ENCODE measurements at places on chromosomes 6 and 20.

- no peak for DNase-seq
Measured at GRCh38 chr6:132320007-132320406, 81.3 kb downstream of the MOXD1 start.

GRCh38 chr20:58438970-58439808, 50.2 kb downstream of the VAPB start:
- DNase-seq = no peak

DNA sequence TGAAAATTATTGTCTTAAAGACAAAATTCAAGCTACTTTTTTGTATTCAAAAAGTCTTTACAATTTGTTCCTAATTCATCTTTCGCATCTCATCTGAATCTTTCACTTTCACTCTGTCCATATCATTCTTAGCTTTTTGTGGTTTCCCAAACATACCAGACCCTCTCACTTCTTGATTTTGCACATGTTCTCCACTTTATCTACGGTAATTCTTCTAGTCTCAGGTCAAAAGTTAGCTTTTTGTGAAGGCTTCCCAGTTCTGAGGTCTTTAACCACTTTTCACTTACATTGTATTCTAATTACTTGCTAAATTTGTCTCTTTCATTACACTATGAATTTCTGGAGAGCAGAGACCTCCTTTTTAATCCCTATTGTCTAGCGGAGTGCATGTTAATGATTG, 34.6 kb upstream of the EPHA7 start:
- DNase-seq = no peak

DNA sequence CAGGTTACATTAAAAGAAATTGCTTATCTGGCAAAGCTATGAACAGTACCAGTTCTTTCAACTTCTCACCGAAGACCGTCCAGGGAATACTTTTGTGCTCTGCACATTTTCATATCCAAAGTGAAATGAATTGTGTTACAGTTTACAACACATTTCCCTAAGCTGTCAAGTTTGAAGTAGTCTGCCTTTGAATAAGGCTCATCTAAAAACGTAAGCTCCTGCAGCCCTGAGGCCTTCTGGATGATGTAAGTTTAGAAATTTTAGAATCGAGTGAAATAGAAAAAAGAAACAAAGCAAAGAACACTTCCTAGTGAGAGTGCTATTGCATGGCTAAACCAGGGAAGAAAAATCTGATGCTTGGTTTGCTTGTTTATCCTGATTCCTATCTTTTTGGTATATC, 653.8 kb downstream of the MMUT start:
- DNase-seq = no peak

- no peak for DNase-seq
Measured at GRCh38 chr20:45044601-45045000, 56.3 kb downstream of the KCNS1 start.

DNA sequence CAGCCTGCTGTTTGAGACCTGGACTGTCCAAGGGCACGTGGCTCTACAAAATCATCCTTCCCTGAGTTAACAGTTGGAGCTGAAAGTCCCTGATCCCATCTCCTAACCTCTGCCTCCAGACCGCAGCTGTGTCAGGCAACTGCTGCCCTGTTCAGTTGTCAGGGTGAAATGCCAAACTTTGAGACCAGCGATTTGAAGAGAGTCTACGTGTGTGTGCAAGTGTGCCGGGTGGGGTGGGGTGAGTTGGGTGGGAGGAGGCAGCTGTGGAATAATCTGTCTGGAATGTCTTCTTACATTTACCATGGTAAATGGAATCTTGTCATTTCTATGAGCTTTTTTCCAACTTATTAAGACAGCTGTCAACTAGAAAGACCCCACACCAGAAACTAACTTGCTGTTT, 81.0 kb upstream of the FAM8A1 start:
- no peak for DNase-seq

- no peak for DNase-seq
Measured at GRCh38 chr6:152426276-152426675, 210.9 kb downstream of the SYNE1 start.

- DNase-seq = no peak
Measured at GRCh38 chr6:18976091-18976490, 588.9 kb downstream of the RNF144B start.

GRCh38 chr6:30813631-30814145, 69.3 kb upstream of the IER3 start:
- no peak for DNase-seq

- DNase-seq = no peak
Measured at GRCh38 chr6:5191722-5192121, 69.0 kb downstream of the LYRM4 start.

DNA sequence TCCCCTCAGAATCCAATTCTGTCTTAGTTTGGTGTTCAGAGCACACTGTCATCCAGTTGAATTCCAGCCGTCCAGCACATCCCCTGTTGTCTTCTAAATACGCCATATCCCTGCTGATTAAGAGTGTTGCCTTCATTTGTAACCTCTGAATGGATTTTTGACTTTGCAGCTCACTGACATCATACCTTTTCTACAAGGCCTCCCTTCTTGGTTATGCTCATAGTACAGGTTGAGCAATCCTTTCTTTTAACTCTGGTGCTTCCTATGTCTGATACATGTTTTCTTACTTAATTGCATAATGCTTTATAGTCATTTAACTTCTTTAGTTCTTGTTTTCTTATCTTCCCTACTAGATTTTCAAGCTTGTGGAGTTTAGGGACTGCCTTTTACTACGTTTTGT, 36.4 kb downstream of the XRN2 start:
- no peak for DNase-seq

Measured in stimulated activated CD4-positive, alpha-beta T cell treated with anti-CD3 and anti-CD28 coated beads, TNF-alpha, amount 100 ng/mL, for 48 hours (primary cell).